ENCODE measurements at places on chromosomes 3 and 15.
A peak's percentile ranks its signal among the peaks of the same experiment; 100 is the strongest.

- DNase-seq = no peak
Measured at GRCh38 chr3:16370872-16371740, 106.1 kb downstream of the OXNAD1 start.

GRCh38 chr15:70160267-70160666, 62.5 kb upstream of the TLE3 start:
- no peak for DNase-seq

GRCh38 chr15:88900309-88900981, 5.1 kb upstream of the HAPLN3 start:
- DNase-seq = peak; percentile 69

GRCh38 chr15:69107025-69107620, 53.3 kb upstream of the GLCE start:
- DNase-seq = no peak

DNA sequence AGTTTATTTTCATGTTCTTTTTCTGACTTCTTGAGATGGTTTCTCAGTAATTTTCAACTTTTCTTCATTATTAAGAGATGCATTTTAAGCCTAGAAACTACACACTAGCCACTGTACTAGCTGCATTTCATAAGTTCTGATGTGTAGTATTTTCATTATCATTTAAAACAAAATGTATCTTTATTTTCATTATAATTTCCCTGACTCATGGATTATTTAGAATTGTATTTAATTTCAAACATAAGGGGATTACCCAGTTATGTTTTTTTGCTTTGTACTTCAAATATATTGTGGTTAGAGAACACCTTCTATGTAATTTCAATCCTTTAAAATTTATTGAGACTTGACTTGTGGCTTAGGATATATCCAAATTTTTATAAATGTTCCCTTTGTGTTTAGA, 44.5 kb downstream of the STT3B start:
- DNase-seq = no peak

GRCh38 chr3:150599611-150600297, 3.4 kb upstream of the SELENOT start:
- DNase-seq = peak; percentile 60

DNA sequence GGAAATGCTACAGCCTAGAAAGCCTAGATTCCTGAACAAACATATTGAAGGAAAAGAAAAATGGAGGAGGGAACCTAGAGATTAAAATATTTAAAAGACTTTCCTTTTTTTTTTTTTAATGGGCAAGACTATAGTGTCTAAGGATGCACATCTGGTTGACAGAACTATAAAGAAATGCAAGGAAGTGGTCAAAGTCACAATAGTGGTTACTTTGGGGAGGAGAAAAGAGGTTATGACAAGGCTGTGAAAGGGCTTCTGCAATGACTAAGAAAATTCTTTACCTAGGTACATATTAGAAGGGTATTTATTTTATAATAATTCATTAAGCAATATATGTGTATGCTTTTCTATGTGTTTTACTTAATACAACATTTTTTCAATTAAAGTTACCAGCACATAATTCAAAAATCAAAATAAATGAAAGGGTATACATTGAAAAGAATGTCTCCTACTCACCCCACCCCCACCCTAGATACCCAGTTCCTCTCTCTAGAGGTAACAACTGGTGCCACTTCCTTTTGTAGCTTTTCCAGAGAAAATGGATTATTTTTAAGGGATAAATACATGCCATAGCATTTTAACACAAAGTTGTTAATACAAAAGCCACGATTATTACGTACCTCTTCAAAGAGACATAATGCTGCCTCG, 70.1 kb downstream of the HERC1 start:
- no peak for DNase-seq

GRCh38 chr15:60315878-60316277, 81.9 kb downstream of the ANXA2 start:
- no peak for DNase-seq

- no peak for DNase-seq
Measured at GRCh38 chr3:97612632-97613031, 151.9 kb upstream of the ARL6 start.

DNA sequence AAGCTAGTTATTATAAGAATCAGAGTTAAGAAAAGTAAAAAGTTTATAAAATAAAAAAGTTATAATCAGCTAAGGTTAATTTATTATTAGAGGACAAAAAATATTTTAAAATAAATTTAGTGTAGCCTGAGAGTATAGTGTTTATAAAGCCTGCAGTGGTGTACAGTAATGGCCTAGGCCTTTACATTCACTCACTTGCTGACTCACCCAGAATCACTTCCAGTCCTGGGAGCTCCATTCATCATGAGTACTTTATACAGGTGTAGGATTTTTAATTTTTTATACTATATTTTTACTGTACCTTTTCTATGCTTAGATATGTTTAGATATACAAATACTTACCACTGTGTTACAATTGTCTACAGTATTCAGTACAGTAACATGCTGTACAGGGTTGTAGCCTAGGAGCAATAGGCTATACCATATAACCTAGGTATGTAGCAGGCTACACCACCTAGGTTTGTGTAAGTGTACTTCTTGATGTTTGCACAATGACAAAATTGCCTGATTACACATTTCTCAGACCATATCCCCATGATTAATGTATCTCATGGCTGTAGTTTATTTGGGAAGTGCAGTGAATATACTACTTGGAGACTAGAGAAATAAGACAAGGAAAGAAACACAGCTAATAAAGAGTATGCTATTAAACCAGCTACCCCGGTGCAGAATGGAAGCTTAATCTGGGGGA, 101.9 kb upstream of the GALNT15 start:
- no peak for DNase-seq

DNA sequence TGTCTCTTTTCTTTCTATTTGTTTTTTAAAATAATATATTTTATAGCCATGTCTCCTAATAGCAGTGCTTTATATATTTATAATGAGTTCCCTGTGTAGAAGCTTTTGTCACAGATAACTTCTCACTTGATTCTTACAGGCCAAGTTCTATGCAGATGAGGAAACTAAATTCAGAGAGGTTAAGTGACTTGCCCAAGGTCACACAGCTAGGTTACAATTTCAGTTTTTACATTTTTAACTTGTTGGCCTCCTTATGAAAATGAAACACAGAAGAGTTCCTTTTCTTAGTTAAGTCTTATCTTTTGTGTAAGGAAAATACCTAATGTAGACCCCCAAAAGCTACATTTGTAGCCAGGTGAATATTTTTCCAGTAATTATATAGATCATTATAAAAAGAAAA, 83.3 kb upstream of the SOX2 start:
- DNase-seq = no peak

- peak; percentile 87 for DNase-seq
Measured at GRCh38 chr15:56040081-56041035, 46.9 kb upstream of the NEDD4 start.

- DNase-seq = no peak
Measured at GRCh38 chr3:192129586-192129985, 597.8 kb downstream of the FGF12 start.

DNA sequence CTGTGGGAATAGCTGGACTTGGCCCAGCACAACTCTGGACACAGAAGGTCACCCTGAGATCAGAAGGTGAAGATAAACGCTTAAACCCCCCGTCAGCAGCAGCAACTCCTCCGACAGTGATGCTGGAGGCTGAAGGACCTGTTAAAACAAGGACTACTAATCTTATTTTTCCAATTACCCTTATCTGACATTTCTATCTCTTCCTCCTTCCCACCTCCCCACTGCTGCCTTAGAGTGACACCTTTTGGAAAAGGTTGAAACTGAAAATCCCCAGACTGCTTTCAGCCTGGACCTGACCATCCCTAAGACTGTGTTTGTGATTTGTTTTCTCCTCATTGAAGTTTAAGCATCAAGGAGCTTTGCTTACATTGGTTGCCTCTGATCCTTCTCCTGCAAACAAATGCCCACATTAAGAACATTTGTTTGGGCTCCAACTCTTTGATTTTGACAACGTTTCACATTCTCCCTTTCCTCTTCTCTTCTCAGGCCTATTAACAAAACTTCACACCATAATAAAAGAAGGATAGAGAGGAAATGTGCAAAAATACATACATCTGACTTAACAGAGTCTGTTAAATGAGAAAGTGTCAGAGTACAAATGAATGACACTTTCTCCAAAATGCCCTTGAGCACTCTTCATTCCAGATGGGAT, 410.6 kb upstream of the WNT5A start:
- no peak for DNase-seq

GRCh38 chr3:186790261-186790981, 7.0 kb downstream of the EIF4A2 start:
- no peak for DNase-seq

GRCh38 chr3:191260431-191261303, 61.6 kb downstream of the OSTN start:
- DNase-seq = no peak

DNA sequence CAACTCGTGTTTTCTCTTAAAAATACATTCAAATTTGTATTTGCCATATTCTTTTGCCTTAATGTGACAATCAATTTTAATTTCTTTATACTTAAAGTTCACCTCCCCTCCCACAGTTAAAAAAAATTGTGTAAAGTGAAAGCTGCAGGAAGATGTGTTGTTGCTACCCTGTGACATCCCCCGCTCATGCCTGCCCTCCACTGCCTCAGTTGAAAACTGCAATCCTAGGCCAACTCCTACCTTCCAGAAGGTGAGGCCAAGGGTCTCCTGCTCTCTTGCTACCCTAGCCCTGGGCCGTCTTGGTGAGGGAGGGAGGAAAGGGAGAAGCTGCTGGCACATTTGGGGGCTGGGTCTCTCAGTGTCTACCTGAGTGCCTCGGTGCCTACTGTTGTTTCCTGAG, 57.0 kb upstream of the CMTM7 start:
- no peak for DNase-seq

DNA sequence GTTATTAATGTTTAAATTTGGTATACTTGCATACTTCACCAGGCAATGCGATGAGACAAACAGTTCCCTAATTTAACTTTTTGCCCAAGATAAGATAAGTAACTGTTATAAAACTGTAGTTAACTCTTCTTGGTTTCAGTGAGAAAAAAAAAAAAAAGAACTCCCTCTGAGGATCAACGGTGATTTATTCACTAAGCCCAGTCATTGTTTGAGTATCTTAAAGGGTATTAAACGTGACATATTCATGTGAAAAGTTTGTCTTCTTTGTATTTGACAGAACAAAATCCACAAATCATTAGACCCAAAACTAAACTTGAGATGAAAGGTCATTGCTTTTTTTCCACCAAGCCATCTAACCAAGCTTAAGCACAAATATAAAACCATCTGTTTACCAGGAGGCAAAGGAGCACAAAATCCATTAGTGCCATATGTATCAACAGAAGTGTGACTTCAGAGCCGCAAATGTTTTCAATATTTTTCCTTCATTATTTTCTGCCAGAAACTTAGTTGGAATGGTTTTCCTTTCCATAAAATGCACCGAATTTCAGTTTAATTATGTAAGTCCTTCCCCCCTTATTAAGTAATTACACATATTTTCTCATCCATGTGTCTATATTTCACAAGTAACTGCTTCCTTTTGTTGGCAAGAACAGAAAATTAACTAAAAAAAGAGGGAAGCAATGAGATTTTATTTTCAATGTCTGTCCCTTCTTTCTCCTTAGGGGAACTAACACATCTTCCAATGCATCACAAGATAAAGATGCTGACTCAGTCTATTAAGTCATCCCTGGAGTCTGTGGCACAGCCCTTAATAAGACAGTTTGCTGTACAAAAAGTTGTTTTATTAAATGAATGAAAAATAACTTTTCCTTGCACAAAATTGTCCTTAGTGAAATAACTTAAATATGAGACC, 92.2 kb upstream of the RAP2B start:
- no peak for DNase-seq

DNA sequence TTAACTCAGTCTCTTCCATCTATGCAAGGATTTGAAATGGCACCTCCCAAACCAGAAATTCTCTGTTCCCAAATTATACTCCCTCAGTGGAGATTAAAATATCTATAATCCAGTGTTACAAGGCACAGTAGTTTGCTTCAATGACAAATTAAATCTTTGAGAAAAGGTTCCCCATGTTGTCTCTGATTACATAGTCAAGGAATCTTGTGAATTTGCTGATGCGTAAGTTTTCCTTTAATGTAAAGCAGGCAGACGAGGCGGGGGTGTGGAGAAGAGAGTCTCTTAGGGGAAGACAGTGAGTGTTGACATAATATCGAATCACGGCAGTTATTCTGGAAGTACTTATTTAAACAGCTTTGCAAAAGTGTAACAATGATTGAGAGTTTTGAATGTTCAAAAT, 236.4 kb upstream of the RARB start:
- no peak for DNase-seq

DNA sequence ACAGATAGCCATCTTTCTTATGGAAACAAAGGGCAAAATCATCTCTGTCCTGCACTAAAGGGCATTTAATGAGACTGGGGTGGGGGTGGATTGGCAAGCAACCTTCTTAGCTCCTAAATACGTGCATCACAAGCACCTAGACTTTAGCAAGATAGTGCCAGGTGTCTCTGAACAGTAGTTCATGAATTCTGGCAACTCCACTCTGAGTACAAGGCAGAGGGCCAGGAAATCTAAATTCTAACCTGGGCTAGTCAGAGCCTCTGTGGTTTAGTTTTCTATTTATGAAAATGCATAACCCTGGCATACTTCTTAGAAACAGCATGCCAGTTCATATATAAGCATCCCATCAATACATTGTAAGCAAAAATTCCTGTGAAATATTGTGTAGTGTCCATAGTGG, 788.5 kb downstream of the MCTP2 start:
- no peak for DNase-seq

GRCh38 chr3:38268087-38268486, 2.5 kb downstream of the SLC22A13 start:
- no peak for DNase-seq

GRCh38 chr3:129950318-129951046, 24.0 kb upstream of the TRH start:
- no peak for DNase-seq

DNA sequence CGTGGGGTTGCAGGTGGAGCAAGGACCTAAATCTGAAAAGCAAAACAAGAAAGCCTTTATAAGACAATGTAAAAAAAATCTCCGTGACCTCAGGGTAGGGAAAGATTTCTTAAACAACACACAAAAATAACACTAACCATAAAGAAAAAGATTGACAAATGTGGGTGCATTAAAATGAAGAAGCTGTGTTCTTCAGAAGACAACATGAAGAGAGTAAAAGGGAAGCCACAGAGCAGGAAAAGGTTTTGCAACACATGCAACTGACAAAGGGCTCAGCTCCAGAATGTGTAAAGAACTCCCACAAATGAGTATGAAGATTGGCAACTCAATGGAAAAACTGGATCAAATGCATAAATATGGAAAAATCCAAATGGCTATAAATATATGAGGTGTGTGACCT, 74.2 kb downstream of the MAGEF1 start:
- no peak for DNase-seq

DNA sequence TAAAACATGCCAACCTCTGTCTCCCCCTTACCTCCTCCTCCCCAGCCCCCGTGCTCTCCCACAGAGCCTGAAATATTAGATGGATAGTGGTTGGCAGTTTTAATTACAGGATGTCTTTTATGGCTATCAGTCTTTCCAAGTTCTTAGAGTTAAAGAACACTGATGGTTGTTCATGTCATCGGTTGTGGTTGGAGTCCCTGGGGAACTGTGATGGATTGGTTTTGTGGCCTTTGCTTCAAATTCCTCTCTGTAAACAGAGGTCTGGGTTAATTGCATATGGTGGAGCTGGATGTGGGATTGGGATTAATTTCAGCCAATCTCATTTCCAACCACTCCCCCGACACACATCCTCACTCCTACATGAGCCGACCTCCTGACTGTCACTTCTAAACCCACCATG, 164.5 kb upstream of the PROK2 start:
- no peak for DNase-seq

All from epithelial cell of prostate (primary cell).